ENCODE measurements at places on chromosomes 7 and 10.

DNA sequence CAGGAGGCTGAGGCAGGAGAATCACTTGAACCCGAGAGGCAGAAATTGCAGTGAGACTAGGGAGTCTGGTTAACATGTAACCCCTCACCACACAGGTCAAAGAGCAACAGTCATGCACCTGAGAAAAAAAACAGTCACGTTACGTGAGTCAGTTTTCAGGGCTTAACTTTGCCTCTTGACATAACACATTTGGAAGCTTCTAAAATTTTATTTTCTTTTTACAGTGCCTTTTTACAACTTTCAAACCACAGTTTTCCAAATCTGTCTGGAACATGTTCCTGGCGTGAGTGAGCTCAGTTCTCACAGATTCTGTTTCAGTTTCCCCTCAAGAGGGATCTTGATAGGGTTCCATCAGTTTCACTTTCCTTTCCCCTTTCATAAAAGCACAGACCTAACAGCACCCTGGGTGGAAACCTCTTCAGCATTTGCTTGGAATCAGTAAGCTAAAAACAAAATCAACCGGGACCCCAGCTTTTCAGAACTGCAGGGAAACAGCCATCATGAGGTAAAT is 4.4 kb downstream of the IFIT3 start:
- no peak for DNase-seq

- no peak for DNase-seq
Observed at GRCh38 chr7:136685501-136686173, 182.8 kb upstream of the CHRM2 start.

DNA sequence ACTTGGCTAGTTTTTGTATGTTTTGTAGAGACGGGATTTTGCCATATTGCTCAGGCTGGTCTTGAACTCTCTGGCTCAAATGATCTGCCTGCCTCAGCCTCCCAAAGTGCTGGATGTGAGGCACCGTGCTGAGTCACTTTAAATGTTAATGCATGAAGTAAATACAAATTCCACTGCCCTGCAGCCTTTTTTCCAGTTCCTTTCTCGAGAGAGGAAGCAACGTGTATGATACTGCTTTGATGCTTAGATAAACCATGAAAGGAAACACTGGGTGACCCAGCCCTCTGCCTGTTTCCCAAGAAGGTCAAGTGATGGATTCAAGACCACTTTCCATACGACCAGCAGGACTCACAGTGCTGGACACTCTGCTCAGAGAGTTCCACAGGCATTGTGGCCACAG is 11.3 kb upstream of the MRPS24 start:
- DNase-seq: no peak

DNA sequence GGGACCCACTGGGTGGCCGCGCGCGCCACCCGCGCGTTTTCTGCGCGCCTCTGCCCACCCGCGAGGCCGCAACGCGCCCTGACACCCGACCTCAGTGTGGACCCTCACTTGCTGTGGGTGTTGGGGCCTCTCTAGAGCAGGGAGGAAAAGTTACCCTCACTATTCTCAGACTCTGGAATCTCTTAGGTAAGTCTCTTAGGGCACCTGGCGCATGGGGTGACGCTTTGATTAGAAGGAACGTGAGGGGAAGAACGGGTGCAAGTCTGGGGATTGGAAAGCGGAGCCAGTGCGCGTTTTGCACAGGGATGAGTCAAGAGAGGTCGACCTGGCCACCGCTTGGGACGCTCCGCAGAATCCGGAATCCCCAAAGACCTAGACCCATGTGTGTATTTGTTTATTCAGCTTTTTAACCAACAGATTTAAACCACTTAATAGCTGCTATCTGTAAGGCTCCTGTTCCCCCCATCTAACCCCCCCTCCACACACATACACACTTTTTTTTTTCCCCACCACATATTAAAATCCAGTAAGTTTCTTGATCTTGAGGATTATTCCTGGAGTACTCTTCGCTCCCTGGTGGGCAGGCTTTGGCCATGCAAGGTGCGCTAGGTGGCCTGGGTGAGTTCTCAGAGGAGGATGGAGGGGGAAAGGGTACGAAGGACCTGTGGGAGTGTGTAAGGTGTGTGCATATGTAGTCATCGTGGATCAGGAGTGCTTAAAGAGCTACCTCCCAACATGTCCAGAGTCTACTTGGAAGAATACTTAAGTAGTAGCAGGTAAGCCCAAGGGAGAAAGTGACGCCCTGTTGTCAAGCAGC is 169.1 kb upstream of the PPP1R3A start:
- DNase-seq: no peak

GRCh38 chr10:129580010-129580409 is 113.0 kb downstream of the MGMT start:
- no peak for DNase-seq

DNA sequence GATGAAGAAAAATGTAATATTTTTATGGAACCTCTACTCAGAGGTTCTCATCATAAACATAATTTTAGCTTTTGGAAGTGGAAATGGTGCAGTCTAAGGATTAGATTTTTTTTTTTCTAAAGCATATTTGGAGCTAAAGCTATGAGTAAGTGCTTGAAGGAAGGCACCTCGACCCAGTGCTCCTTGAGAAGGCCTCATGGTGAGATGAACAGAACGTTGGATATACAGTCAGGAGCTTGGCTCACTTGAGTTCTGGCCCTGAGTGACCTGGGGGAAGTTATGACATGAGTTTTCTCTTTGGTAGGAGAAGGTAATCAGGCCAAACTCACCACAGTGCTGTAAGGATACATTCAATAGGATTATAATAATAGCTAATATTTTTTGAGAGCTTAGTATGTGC is 163.3 kb downstream of the JCAD start:
- no peak for DNase-seq

GRCh38 chr10:97852277-97852676 is 2.6 kb downstream of the GOLGA7B start:
- DNase-seq: no peak

DNA sequence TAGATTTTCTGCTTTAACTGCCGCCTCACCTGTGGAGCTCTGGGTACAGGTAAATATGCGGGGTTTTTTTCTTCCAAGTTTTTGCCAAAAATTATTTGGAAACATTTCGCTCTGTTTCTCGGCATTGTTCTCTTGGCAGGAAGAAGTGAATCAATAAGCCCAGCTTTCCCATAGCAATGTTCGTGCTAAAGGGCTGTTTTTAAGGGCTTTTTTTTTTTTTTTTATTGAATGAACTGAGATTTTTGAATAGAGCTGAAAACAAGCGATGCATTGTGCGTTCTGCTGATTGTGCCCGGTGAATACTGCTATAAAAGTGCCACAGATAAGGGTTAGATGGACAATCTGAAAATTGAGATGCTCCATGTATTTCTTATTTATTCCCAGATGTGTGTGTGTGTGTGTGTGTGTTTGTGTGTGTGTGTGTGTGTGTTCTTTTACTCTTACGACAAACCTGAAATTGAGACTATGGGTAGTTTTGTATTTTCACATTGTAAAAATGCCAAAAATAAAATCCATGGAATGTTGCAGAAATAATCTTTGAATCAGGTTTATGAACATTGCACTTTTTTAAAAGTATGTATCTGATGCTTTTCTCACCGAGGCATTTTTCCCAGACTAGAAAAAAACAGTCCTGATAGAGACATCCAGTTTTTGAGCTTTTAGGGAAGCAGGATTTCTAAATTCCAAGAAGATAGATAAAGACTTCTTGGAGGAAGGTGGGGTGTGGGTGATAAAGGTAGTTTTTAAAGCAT is 30.5 kb downstream of the KIAA1217 start:
- no peak for DNase-seq

DNA sequence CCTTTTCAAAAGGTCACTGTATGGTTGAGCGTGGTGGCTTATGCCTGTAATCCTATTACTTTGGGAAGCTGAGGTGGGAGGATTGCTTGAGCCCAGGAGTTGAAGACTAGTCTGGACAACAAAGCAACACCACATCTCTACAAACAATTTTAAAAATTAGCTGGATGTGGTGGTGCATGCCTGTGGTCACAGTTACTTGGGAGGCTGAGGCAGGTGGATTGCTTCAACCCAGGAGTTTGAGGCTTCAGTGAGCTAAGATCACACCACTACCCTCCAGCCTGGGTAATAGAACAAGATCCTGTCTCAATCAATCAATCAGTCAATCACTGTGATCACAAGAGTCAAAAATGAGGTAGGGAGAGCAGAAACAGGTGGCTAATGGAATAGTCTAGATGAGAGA is 97.0 kb downstream of the SUGCT start:
- DNase-seq: no peak

- no peak for DNase-seq
Observed at GRCh38 chr10:3813986-3814837, 29.2 kb upstream of the KLF6 start.

DNA sequence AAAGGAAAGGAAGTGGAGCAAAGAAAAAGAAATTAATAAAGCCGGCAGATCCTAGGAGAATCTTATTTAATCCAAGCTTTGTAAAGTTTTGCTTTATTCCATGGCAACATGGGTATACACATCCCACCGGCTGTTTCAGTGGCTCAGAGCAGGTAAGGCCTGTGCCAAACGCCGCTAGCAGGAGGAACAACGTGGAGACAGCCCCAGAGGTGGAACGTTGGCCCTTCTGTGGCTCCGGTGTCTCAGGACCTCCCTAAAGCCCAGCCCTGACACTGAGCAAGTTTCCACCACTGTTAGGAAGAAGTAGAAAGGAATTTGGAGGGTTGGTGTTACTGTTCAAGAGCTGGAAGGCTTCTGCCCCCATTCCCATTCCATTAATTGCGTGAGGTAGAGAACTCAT is 52.0 kb downstream of the EGFR start:
- DNase-seq: no peak

GRCh38 chr10:61936770-61937169 is 35.3 kb downstream of the ARID5B start:
- DNase-seq: no peak

DNA sequence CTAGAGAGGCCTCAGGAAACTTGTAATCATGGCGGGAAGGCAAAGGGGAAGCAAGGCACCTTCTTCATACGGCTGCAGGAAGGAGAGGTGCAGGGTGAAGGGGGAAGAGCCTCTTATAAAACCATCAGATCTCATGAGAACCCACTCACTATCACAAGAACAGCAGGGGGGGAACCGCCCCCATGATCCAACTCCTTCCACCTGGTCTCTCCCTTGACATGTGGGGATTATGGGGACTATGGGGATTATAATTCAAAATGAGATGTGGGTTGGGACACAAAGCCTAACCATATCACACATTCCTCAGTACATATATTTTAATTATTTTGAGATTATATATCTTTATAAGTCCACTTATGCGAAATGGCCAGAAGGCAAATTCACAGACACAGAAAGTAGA is 8.9 kb downstream of the HK1 start:
- no peak for DNase-seq

DNA sequence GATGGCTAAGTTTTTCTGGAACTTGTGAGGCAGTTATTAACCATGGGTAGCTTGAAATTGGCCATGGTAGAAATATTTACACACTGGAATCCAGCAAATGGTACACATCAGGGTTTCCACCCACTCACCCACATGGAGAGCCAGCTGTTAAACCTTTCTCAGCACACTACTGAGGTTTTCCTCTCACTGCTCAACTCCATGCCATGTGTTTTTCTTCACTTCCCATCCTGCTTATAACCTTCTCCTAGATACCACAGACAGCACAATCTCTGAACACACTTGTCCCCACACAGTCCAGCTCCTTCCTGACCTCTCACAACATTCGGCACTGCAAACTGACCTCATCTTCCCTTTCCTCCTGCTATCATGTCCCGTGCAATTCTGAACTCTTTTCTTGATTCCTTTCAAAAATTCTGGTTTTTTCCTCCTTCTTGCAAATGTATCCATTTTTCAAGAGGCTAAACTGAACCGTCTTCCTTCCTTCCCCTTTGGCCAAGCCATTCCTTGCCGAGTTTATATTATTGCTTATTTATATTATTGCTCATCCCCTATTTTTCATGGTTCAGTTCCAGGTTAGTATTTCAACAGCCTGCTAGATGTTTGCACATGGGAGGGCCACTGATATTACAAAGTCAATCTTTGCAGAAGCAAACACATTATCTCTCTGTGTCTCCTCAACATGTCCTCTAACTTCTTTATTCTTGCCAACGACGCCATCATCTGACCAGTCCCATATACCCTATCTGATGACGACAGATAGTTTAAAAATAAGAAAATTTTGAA is 606.4 kb downstream of the SORCS1 start:
- DNase-seq: no peak

DNA sequence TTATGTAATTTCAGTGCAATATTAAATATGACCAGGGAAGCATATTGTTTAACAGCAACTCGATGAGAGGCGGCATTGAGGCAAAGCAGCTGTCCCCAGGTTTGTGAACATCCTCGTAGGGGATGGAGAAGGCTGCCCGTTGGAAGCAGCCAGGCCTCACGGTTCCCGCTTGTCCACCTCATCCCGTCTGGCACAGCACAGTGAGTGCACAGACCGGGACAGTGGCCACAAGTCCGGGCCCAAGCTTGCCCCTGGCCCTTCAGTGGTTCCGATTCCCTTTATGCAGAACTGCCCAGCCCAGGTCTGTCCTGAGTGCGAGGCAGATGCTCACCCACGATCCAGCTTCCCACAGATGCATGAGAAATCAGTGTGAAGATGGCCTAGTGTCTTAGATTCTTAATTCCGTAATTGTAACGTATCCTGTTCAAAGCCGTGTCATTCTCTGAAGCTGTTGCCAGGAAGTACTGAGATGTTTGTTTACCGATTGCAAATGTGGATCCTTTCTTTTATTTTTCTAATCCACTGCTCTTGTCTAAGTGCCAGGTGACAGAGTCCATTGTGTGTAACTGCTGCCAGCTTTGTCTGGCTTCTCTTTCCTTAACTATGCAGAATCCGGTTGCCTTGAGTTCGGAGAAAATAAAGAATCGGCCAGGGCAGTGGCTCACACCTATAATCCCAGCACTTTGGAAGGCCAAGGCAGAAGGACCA is 35.5 kb downstream of the PFKP start:
- DNase-seq: no peak

DNA sequence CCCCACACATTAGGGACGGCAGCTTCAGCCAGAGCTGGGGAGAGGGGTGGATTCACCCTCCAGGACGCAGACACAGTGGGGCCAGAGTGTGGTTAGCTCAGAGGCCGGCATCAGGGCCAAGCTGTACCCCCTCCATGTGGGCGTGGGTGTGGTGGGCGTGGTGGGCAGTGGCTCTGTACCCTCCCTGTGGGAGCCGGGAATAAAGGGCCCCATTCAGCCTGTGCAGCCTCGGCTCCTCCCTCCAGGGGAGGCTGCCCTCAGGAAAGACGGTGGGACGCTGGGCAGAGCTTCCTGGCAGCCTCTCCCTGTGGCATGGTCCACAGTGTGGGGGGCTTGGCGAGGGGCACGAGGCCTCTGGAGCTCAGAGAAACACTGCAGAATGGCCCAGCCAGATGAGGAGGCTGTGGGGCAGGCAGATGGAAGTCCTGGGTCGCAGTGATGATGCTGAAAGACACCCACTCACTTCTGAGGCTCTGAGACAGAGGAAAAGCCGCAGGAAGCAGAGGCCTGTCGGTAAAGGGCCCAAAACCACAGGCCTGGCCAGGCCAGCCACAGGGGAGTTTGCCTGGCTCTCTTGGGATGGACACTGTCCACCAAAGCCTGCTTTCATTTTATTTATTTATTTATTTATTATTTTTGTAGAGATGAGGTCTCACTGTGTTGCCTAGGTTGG is 108.0 kb downstream of the SH3PXD2A start:
- no peak for DNase-seq

Data from esophagus squamous epithelium (tissue), 5 donors.